ENCODE measurements at places on chromosomes 2 and 18.

- DNase-seq: no peak
Observed at GRCh38 chr2:109694190-109694589, 80.0 kb downstream of the SOWAHC start.

GRCh38 chr2:136990316-136990715 is 225.0 kb downstream of the THSD7B start:
- DNase-seq: no peak

DNA sequence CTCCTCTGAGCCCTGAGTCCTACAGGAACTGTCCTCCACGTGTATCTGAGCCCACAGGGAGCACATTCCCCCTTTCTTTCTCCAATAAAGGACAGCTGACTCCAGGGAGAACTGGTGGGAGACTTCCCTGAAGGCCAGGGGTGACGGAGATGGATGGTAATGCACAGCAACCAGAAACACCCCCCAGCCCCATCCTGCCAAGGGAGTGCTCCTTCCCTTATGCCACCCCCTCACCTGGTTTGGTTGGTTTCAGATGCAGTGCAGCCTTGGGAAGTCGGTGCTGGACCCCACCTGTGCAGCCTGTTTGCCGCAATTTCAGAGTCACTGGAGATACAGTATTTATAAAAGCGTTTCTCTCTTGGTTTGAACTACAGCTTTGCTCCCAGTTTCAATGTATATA is 24.0 kb downstream of the GPR55 start:
- no peak for DNase-seq

DNA sequence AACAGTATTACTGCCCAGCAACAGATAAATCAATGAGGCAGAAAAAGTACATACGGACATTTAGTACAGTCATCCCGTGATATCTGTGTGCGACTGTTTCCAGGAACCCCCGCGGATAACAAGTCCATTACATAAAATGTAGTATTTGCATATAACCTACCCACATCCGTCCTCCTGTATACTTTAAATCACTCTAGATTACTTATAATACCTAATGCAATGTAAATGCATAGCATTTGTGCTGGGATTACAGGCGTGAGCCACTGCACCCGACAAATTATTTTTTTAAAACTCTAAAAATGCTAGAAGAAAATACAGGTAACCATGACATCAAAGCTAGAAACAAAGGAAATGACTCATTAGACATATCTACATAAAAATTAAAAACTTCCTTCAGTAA is 91.6 kb downstream of the FAM161A start:
- DNase-seq: no peak

- no peak for DNase-seq
Observed at GRCh38 chr2:148607566-148607965, 37.0 kb upstream of the EPC2 start.

- no peak for DNase-seq
Observed at GRCh38 chr18:26956863-26957262, 91.4 kb upstream of the AQP4 start.

DNA sequence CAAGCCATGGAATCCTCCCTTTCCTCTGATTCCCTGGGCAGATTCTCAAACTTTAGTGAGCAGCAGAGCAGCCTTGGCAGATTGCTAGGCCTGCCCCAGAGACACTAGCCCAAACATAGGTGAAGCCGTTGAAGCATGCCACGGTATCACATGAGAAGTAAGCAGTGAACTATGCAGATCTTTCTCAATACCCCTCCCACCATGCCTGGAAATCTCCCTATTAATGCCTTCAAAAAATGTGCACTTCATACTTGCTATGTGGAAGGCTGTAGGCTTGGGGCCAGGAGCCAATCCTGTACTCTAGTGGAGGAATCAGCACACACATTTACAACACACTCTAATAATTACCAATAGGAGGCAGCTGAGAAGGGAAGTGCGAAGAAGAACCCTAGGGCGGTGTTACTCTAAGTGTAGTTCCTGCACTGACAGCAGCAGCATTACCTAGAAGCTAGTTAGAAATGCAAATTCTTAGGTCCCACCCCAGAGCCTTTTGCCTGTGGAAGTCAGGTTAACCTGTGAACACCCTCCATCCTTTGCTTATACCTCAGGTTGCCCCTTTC is 305.1 kb upstream of the SPRED2 start:
- DNase-seq: no peak

- no peak for DNase-seq
Observed at GRCh38 chr2:5479265-5479928, 212.8 kb upstream of the SOX11 start.
